ENCODE measurements at places on chromosomes 6 and 20.

- peak; percentile 91 for DNase-seq
Measured at GRCh38 chr20:49674383-49675352, 39.0 kb downstream of the B4GALT5 start.

DNA sequence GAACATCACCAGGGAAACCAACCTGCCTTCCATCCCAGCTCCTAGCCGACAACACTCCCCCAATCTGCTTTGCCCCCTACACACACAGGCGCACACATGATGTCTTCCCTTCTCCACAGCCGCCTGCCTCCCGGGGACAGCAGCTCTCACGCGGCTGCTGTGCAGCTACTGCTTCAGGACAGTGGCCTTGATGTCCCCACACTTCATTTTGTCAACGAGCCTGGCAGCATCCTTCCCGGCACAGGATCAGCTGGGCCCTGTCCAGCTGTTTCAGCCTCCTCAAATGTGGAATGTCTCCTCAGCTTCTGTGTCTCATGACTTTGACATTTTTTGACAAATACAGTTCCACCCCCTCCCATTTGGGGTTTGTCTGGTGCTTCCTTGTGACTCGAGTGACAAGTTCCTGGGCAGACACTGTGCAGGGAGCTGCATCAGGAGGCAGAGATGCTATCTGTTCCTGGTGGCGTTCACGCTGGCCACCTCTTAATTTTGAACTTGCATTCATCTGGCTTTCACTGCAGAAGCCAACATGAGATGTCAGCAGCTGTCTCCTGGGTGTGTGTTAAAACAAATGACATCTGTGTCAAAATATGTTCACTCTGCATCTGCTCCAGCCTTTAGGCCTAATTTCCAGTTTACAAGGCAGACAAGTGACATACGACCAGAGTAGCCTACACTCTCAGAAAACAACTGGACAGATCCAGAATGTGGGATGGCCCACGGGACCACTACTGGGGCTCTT is 57.2 kb downstream of the GINS1 start:
- no peak for DNase-seq

GRCh38 chr6:148520109-148520841 is 177.6 kb downstream of the SASH1 start:
- no peak for DNase-seq

DNA sequence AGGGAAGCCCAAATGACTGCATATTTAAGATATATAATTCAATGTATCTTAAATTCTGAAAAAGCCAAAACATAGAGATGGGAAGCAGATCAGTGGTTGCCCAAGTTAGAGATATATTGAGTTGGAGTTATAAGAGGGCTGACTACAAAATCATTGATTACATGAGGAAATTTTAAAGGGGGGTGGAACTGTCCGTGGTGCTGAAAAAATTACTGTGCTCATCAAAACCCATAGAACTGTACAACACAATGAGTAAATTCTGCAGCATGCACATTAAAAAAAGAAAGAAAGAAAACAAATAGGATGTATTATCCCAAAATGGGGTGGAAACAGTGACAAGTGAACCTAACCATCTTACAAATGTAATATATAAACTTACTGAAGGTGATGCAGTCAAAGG is 100.9 kb downstream of the FUT9 start:
- peak; percentile 0 for DNase-seq

DNA sequence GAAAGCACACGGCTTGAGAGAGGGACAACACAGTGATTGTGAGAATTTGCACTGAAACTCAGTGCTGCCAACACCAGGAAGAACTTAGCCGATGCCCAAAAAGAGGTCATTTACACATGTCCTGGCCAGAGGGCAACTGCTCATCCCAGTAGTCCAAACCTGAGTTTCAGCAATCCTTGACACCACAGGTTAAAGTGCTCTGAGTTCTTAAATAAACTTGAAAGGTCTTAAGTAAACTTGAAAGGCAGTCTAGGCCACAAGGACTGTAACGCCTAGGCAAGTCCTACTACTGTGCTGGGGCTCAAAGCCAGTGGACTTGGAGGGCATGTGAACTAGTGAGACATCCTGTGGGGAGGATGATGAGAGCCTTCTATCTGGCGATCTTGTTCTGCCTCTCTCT is 14.1 kb downstream of the SNX14 start:
- no peak for DNase-seq

- peak; percentile 24 for DNase-seq
Measured at GRCh38 chr6:38460186-38460585, 179.5 kb downstream of the BTBD9 start.

DNA sequence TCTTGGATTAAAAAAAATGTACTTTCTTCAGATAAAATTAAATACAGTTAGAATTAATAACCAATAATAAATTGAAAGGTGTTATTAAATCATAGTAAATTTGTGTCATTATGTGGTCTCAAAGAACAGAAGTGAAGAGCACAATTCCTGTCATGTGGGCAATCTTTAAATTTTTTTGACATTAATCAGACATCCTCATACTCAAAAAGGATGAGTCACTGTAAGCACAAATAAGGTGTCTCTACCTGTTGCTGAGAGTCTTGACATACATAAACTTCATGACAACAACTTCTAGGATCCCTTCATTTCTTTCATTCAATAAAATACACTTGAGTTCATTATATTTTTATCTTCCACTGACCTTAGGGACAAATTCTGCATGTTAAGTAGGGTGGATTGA is 76.1 kb downstream of the SLC22A3 start:
- peak; percentile 46 for DNase-seq

GRCh38 chr20:41989935-41990635 is 371.9 kb upstream of the CHD6 start:
- DNase-seq, result no peak

DNA sequence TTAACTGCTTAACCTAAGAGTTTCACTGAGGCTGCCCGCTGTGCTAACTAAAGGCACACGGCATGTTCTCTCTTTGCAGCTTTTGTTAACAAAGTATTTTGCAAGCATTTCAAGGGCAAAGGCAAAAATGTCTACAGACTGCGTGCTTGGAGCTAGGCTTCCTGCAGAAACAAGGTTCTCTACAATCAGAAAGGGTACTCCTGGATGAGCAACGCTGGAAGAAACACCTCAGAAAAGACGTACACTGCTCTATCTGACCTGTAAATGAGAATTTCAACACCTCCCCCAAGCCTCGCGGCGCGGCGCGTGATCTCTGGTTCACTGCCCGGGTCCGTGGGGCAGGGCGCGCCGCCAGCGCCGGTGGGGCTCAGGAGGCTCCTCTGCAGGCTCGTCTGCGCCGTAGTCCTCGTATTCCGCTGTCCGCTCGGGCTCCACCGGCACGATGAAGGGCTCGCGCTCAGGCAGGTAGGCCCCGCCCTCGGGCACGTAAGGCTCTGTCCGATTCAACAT is 120.9 kb downstream of the COL12A1 start:
- no peak for DNase-seq

DNA sequence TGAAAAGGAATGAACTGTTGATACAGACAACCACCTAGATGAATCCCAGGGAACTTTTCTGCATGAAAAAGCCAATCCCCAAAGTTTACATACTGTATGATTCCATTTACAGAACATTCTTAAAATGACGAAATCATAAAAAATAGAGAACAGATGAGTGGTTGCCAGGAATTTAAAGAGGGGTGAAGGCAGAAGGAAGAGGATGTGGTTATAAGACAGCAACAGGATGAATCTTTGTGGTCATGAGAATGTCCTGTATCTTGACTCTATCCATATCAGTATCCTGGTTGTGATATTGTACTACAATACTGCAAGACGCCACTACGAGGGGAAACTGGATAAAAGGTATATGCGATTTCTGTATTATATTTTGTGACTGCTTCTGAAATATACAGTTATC is 70.1 kb upstream of the EMILIN3 start:
- DNase-seq, result no peak

DNA sequence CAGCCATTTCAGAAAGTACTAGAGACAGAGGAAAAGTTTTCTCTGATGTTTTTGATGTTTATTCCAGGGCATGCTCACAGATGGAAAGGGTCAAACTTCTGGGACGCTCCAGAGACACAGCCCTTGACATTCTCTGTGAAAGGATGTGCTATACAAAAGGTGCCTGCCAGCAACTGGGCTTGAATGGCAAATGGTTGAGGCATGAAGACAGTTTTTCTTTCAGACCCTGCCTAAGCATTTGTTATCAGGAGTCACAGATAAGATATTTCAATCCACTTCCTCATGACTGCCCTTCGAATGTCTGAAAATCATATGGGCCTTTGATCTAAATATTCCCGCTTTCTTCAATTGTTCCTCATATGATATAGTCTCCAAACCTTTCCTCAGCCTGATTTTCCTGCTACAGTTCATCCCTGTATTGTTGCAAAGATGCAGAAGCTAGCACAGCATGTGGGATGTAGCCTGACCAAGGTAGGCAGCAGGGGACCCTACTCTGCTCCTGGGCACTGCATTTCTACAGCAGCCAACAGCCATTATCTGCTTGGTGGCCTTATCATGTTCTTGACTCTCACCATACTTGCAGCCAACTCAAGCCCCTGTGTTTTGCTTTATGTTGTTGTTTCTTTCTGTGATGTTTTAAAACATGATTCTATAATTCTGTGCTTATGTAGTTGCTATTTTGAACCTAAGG is 14.6 kb upstream of the TXLNB start:
- DNase-seq, result no peak

GRCh38 chr20:41998539-41999341 is 380.6 kb upstream of the CHD6 start:
- peak; percentile 12 for DNase-seq

GRCh38 chr20:58623579-58624473 is 27.3 kb upstream of the STX16 start:
- DNase-seq, result peak; percentile 100

GRCh38 chr6:118469468-118469867 is 78.6 kb upstream of the PLN start:
- no peak for DNase-seq

DNA sequence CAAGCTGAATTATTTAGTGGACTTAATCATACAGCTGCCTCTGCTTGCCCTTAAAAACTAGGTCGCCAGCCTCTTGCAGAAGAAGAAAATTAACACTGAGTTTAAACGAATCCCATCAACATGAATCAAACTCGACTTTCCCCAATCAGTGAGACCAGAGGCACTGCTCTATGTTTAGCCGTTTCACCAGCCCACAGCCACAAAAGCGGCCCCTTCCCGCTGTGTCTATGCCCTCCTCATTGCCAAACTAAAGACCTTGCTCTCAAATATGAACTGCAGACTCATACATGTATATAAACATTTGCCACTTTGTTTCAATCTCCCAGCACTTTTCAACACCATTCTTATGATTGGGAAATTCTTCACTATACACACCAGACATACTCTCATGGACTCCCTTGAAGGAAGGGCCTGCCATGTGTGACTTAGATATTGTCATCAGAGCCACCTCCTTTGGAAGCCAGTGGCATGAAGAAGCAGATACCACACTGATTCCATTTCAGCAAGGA is 105.8 kb upstream of the ADGRF1 start:
- DNase-seq, result no peak

DNA sequence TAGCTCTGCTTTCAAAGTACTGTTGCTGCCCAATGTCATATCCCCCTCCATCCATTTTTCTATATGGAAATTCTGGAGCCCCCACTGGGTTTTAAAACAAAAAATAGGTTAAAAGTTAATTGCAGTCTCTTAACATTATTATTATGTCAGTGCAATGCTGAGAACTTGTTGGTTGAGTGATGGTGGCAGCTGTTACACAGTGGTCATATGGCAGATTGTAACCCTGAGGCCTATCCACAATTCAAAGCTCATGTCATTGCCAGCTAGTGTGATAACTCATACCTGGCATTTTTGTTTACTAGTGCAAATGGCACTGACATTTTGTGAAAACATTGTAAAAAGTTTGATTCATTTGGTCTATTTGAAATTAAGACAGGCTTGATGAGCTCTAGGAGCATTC is 305.7 kb upstream of the FLRT3 start:
- DNase-seq, result no peak

Measured in urothelium cell line (cell line).